Upper lobe of right lung (tissue), 1 donor: ENCODE measurements at places on chromosomes 5 and 9. TPM values are rescaled to one million over a fixed set of nuclear protein-coding genes. Genes with fewer than 3 reads are reported as not detected.

HAPLN1 gene
- 0.12 TPM for total RNA-seq

MARCHF3 gene
- total RNA-seq = 11.1 TPM

ADGRD2 gene
- not detected for total RNA-seq

PDE8B gene
- 4.9 TPM for total RNA-seq

ADAM19 gene
- 10.6 TPM for total RNA-seq

LRRC26 gene
- not detected for total RNA-seq
